ENCODE measurements at places on chromosomes 1 and 21.
A peak's percentile ranks its signal among the peaks of the same experiment; 100 is the strongest.

GRCh38 chr21:45536301-45537081 is 5.7 kb downstream of the SLC19A1 start:
- no peak for DNase-seq

DNA sequence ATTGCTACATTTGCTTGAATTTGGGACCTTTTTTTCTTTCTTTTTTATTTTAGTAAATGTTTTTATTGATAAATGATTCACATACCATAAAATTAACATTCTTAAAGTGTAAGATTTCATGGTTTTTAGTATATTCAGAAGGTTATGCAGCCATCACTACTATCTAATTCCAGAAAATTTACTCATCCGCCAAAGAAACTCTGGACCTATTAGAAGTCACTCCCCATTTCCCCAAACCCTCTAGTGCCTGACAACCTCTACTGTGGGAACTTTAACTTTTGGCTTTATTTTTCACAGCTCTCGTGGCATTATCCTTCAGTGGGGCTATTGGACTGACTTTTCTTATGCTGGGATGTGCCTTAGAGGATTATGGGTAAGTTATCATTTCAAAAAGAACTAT is 4.5 kb downstream of the LEPR start:
- no peak for DNase-seq

DNA sequence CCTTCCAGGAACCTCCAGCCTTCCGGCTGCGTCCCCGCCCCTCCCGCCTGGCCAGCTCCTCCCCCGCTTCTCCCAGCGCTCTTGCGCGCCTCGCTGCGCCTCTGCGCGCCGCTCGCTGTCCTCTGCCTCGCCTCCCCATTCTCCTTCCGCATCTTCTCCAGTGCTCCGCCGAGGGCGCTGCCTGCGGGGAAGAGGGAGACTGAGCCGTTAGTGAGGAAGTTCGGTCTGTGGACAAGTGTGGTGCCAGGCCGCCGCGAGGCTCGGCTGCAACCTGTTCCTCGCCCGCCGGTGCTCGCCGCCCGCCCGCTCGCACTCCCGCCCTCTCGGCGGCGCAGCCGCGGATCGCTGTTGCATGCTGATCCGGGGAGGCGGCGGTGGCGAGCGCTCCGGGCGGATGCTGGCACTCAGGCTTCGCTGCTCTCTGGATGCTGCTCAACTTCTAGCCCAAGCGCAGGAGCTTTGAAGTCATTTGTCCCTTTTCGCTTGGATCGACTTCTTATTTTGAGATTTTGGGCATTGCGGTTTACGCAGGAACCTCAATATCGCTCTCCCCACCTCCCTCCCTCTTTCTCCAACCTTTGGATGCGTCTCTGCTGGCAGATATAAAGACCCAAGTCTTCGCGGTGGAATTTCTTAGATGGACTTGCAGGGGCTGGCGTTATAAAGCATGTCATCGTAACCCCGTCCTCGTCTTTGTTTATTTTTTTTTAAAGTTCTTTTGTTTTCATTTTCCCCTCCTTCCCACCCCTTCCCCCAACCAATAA is 614 bp upstream of the CACNA1E start:
- no peak for DNase-seq

DNA sequence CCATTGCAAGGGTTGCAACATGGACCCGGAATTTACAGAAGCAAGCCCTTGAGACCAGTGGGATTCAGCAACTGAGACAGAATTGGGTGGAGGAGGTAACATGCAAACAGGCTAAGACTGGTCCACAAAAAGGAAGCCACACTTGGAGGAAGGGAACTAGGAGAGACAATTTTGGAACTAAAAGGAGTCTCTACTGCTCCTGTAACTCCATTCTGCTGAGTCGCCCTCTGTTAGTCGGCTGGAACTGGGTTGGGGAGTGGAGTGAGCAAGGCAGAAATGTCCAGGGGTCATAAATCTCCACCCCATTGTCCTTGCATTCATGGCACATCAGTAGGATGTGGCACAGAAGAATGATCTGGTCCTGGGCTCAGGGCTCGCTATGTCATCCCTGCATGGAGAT is 5.1 kb downstream of the LAMB3 start:
- no peak for DNase-seq

DNA sequence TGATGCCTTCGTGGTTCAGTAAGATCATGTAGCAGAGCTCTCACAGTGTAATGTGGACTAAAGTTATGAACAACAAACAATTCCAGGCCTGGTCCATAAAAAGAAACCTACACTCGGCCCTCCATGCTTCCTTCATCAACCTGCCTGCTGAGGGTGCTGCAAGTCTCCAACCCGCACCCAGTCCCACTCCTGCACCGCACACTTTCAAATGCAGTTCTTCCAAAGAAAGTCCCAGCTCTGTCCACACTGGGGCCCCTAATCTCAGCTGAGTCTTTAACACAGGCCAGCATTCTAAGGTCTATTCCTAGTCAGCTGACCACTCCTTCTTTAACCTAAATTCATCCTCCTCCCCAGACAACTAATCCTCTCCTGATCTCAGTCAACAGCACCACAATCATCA is 71.5 kb upstream of the NR5A2 start:
- DNase-seq = no peak

DNA sequence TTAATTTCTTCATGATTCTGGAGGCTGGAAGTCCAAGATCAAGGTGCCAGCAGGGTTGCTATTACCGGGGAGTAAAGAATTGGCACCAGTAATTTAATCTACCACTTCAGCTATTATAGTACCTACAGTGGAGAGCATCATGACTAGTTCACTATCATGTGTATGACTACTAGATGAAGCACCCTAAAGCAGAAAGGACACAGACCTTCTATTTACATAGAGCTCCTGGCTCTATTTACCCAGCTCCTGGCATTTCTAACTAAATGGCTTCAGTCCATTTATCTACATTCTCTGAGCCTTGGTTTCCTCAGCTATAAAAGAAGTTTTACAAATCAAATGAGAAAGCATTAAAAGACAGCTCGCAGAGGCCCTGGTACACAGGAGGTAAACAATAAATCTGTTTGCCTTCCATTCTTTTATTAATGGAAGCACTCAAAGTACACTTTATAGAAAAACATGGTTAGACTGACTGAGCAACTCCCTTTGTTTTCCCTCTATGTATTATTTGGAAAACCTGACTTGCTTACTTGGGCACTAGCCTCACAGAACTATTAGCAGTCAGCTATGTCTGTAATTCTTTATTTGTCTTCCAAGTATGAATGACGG is 203.0 kb downstream of the SLC35F3 start:
- no peak for DNase-seq

- DNase-seq = peak; percentile 46
These were observed 48.2 kb upstream of the IRF2BP2 start for GRCh38 chr1:234658138-234658537.
